Transverse colon (tissue), 4 donors: ENCODE measurements at places on chromosomes 6 and 20. TPM values are rescaled to one million over a fixed set of nuclear protein-coding genes. Genes with fewer than 3 reads are reported as not detected.

CGA gene
- total RNA-seq: not detected

CMTR1 gene
- total RNA-seq: 25.4 TPM

PTK6 gene
- total RNA-seq: 147 TPM

SUMO4 gene
- total RNA-seq: 28.1 TPM

CST3 gene
- 1,644 TPM for total RNA-seq

LY6G6F gene
- not detected for total RNA-seq

CD109 gene
- 7.4 TPM for total RNA-seq

TRIM10 gene
- 2.7 TPM for total RNA-seq

PPP1R14C gene
- 37.0 TPM for total RNA-seq

HTR1E gene
- total RNA-seq: not detected

GRCh38 chr6:31597006-31597405, 4.2 kb upstream of the NCR3 start:
- DNase-seq: no peak

DNA sequence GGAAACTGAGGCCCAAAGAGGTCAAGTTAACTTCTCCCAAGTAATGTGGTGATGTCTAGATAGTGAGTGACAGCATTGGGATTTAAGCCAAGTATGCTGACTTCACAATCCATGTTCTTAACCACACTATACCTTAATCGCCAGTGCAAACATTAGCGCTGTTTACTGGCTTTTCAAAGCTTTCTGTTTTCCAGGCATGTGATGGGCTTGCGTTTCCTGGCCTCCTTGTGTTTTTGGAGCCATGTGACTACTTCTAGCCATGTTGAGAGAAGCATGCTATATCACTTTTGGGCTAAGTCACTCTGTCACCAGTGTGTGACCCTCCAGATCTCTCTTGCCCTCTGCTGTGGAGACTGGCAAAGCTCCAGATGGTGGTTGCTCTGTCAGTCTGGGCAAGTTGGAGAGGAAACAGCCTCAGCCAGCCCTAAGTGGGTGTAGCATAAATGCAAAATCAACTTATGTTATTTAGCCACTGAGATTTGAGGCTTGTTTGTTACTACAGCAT, 76.9 kb downstream of the ANKRD6 start:
- DNase-seq: no peak

DNA sequence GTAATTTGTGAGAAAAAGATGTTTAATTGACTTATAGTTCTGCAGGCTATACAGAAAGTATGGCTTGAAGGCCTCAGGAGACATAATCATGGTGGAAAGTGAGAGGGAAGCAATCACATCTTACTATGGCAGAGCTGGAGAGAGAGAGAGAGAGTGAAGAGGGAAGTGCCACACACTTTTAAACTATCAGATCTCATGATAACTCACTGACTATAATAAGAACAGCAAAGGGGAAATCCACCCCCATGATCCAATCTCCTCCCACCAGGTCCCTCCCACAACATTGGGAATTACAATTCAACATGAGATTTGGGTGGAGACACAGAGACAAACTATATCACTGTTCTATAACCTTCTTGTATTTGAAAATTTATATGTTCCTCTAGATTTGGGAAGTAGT, 117.2 kb upstream of the BMP5 start:
- no peak for DNase-seq

DNA sequence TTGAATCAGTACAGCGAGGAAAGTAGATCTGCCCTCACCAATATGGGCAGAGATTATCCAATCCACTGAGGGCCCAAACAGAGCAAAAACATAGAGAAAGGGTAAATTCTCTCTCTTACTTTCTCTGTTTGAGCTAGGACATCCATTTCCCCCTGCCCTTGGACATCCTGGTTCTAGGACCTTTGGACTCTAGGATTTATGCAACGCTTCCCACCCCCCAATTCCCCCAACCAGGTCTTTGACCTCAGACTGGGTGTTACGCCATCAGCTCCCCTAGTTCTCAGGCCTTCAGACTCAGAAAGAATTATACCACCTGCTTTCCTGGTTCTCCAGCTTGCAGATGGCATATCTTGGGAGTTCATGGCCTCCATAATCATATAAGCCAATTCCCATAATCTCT, 10.2 kb upstream of the B3GAT2 start:
- no peak for DNase-seq

DNA sequence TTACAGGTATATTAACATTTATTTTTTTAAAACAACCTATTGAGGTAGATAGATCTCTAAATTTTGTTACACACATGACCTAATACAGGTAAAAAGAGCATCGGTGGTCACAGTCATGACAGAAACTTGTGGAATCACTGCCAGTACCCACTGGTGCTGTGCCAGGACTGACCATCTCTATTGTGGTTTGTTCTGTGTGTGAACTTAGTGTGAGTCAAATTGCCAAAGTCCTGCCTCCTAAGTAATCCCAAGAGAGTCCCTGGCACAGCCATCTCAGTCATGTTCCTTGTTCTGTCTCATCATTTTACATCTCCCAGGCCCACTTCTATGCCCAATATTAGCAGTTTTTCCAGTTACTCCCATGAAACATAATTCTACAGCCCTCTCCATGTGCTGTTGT, 21.4 kb downstream of the GSTA2 start:
- DNase-seq: no peak

GRCh38 chr6:123393331-123393730, 243.4 kb downstream of the TRDN start:
- no peak for DNase-seq

DNA sequence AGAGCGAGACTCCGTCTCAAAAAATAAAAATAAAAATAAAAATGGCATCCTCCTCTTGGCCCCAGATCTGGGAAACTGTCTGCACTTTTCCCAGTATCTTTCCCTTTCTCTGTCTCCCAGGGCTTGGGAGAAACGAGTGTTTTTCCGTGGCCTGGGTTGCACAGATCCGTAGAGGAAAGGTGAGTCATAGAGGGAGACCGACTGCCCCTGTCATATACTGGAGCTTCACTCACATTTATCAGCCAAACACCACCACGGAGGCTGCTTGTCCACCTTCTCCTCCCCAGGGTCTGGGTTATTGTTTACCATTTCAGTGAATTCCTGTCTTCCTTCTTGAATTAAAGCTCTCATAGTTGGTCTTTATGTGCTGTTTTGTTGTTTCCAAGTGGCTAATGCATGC, 31.9 kb upstream of the EIF2S2 start:
- no peak for DNase-seq

GRCh38 chr6:1770968-1771723, 161.4 kb downstream of the FOXC1 start:
- no peak for DNase-seq

- no peak for DNase-seq
These were observed 8.9 kb downstream of the RPS10 start for GRCh38 chr6:34416877-34417371.

DNA sequence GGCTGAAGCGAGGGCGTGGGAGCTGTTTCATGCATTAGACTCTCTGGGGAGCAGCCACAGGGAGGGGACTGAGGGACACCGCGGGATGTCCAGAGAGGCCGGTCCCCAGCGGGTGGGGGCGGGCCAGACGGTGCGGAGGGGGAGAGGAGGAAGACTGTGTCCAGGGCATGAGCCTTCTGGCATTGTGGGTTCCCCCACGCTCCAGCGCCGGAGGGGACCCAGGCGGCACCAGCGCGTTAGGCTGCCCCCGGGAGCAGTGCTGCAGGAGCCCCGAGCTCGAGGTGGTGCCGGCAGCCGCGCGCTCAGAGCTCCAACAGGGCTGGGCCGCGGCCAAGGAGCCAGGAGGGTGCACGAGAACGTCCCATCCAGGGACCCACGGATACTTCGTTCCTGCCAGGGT, 14.4 kb downstream of the SLC22A3 start:
- no peak for DNase-seq

- no peak for DNase-seq
These were observed 19.4 kb upstream of the CBFA2T2 start for GRCh38 chr20:33470457-33470856.

DNA sequence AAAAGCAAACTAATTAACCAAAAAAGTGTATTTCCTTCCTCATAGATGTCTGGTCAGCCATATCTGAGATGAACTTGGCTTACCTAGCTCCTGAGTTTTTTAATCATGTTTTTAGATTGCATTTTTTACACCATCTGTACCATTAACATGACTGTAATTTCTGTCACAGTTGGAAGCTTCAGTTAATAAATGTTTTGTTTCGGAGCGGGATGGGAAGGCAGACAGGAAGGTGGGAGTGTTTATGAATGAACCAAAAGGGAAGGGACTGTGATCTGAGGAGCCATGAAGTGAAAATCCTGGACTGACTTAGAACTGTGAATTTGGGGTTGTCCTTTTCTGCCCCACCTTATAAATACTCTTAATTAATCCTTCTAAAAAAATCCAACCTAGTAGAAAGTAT, 445.6 kb upstream of the SOX4 start:
- no peak for DNase-seq

DNA sequence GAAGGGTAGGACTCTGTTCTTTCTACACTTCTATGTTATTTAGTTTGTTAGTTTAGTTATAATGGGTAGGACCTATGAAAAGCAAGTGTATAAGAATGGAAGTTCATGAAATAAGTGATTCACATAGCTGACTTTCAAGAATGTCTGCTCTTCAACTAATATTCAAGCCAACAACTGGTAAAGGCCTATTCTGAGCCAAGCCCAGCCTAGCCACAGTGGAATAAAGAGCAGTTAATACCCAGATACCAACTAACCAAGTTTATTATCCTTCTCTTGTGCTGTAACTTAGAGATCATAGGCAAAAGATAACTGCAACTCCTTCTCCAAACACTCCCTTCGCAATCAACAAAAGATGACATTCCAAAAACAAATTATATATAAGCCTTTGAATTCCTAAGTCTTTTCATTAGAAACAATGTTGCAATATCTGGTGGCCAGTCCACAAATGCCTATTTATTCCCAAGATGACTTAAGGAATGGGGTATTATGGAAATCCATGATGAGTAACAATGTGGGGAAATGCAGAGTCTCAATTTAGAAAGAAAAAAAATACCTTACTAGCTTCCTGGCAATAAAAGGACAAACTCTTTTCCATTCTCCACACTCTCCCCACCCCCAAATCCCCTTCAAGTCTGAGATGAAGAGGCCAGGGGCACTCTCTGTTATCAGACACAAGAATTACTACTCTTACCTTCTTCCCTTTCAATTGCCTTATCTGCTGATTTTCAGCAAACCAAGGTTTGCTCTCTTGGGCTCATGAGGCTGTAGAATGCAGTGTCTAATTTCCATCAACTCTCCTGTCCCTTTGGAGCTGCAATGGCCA, 27.4 kb downstream of the BTBD9 start:
- DNase-seq: no peak

- DNase-seq: no peak
These were observed 40.9 kb downstream of the KIZ start for GRCh38 chr20:21166801-21167200.

DNA sequence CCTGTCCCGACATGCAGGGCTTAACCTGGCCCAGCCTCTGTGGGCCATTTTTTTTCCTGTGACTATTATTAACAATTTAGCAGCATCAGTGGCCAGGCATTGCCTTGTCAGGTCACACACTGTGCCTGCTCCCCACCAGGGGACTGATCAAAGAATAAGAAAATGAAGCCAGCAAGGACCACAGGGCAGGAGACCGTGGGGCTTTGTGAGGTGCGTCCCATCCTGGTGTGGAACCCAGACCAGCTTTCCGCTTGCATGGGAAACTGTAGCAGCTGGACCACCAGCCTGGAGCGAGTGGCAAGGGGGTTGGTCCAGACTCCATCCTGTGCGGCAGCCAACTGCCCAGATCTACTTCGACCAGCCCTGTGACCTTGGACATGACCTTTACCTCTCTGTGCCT, 218.3 kb downstream of the ANKRD60 start:
- DNase-seq: no peak

DNA sequence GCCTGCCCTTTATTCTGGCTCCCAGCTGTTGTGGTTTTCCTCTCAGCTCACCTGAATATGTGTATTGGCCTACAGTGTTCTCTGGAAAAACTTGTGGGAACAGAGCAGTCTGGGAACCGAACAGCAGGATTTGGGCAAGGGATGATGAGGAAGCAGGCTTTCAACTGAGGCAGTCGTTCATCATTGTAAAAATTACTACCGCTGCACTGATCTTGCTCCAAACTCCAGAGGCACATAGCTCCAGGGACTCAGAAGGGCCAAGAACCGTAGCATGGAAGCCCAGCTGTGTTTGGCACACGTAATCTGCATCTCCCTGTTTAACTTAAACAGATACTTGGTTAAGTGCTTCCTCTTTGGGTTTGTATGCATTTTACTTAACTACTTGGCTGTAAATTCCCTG, 48.3 kb upstream of the EEF1A1 start:
- DNase-seq: no peak

DNA sequence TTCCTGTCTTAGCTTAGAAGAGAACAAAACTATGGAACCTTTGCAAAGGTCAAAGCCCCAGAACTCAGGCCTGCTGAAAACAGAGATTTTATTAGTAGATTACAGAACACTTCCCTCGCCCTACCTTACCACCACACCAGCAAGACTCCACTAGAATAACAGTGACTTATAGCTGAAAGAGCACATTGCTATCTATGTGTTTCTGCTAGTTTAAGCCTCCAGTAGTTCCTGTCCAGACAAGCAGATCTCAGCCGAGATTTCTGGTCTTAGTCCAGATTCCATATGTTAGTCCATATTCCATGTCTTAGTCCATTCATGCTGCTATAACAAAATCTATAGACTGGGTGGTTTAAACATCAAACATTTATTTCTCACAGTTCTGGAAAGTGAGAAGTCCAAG, 412.3 kb upstream of the ID4 start:
- DNase-seq: no peak

- DNase-seq: no peak
These were observed 14.5 kb downstream of the PKIG start for GRCh38 chr20:44596876-44597275.

DNA sequence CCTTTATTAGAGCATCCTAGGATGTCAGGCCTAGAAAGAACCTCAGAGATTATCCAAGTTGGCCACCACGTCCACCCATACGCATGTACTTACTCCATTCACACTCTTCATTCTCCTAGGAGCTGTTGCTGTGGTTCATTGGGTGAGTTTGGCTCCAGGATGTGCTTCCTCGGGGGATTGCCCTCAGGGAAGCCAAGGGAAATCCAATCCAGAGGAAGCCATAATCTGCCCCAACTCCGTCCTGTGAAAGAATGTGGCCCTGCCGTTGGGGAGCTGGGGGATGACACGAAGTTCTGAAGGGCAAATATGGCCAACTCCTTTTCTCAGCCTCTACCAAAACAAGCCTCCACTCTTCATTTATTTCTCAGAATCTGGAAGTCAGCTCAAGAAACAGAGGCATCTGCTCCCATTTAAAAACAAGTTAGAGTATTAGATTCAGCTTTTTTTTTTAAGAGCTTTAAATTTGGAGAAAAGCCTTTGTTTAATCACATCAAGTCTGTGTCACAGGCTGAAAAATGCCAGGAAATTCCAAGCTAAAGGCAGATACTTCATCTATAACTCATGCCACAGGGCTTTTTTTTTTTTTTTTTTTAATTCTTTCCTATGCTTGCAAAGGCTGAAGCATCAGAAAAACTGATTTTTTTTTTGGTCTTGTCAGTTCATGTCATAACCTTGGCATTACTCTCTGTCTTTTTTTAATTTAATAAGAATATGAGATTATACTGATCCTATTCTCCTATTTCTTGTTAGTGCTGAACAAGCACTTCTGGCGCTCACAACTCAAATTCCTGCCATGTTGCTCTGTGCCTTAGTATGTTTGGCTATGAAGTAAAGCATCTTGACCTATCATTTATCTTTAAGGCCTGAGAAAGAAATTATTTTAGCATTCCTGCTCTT, 480.9 kb upstream of the MARCKS start:
- no peak for DNase-seq
